ENCODE measurements at places on chromosomes 12 and 14.

DNA sequence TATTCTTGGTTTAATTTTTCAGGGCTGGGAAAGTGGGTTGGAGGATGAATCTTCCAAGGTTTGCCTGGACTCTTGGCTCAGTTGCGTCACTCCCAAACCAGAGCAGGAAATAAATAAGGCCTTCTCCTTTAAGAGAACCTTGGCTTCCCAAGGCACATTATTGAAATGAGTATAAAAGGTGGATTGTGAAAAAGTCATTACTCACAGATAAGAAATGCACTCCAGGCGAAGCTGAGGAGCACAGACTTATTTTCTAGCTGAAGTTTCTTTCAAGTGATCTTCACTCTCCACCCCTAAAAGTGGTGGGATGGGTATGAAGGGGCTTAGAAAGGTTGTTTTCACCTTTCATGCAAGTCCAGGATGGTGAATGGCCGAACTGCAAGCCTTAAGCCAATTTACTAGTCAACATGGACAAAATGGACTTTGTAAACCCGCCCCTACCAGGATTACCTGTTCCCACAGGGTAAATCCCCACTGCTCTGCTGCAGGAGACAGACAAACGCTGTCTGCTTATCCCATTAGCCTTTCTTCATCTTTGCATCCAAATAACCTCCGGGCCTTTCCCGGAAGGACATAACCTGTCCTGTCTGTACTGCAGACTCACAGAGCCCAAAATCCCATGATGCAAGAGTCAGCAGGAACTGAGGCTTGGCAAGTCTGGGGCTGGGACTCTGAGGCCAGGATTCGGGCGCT, 207.6 kb downstream of the BCL11B start:
- DNase-seq, result no peak

GRCh38 chr14:61192989-61193388, 88.1 kb downstream of the TMEM30B start:
- no peak for DNase-seq

- DNase-seq, result no peak
These were observed 589 bp downstream of the ATF1 start for GRCh38 chr12:50764286-50765094.

GRCh38 chr12:31714406-31715271, 14.2 kb downstream of the AMN1 start:
- no peak for DNase-seq

GRCh38 chr12:128820723-128821432, 2.9 kb downstream of the SLC15A4 start:
- DNase-seq, result no peak

DNA sequence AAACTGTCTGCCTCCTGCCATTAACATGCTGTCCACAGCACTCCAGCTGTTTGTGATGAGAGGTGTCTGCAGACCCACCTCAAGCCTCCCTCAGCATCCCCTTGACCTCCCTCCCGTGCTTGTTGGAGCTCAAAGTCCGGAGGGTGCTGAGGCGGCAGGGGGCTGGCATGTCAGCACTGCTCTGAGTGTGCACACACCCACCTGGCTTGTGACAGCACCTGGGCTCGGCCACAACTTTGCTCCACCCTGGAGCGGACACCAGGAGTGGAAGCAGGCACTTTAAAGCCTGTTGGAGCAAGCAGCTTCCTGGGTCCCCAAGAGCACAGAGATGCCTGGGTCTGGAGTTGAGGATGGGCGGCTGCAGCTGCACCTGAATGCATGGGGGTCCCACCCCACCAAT, 20.9 kb downstream of the SERPINA3 start:
- no peak for DNase-seq

DNA sequence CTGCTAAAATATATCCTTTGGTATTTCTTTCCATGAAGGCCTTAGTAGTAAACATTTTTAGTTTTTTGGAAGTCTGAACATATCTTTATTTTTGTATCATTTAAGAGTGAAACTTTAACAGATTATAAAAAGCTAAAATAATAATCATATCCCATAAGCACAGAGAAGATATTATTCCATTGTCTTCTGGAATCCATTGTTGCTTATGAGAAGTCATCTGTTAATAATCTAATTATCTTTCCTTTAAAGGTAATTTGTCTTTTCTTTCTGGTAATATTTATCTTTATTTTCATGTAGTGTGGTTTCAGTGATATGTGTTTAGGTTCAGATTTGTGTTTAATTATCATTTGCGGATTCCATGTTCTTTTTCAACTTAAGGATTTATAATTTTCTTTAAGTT, 261.7 kb downstream of the MSRB3 start:
- DNase-seq, result no peak

- no peak for DNase-seq
These were observed 624.1 kb upstream of the FOXG1 start for GRCh38 chr14:28142400-28143015.

DNA sequence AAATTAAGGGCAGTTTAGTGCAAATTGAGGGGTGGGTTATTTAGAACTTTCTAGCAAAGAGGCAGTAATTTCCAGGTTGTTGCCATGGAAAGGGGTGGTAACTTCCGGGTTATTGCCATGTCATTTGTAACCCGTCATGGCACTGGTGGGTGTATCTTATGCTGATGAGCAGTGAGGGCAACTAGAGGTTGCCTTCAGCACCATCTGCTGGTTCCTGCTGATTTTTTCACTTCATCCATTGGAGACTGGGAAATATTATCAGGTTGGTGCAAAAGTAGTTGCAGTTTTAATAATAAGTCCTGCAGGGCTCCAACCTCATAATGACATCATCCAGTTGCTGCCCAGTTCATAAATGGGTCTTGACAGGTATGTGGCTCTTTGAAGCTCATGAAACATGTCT, 24.4 kb upstream of the SERPINA4 start:
- no peak for DNase-seq

GRCh38 chr12:23659131-23659530, 290.3 kb downstream of the SOX5 start:
- DNase-seq, result no peak

DNA sequence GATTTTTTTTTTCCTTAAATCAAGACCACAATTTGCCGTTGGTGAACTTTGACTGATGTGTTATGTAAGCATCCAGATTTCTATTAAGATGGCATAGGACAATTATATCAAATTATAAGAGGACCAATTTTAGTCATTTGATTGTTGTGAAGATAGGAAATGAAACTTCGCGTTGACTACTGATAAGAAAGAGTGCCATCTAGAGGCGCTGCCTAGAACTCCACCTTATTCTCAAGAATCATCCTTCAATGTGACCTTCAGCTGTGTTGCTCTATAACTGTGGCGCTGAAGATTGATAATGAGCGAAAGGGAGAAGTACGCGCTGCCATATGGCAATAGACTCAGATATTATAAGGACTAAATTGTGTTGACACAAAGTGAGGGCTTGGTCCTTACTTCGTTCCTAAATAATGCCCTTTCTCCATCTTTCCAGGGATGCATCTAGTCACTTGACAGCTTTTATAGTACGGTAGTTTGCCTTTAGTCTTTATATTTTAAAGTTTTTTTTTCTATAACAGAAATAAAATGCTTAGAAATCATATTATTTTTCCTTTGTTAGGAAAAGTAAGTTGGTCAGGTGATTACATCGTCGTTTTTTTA, 350.8 kb upstream of the STXBP6 start:
- peak; percentile 34 for DNase-seq

- DNase-seq, result no peak
These were observed 350.6 kb downstream of the DPF3 start for GRCh38 chr14:72543341-72543740.

DNA sequence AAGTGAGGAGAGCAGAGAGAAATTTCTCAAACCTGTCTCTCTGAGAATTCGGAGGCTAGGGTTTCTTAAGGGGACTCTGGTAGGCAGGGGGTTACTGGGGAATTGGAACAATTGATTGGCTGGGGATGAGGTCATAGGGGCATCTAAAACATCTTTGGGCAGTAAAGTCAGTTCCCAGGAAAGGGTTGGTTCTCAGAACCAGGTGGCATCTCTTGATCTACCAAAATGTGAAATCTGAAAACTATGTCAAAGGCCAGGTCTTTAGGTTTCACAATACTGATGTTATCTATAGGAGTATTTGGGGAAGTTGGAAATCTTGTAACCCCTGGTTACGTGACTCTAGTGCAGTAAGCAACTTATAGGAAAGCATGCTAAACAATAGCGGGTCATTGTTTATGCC, 6.9 kb downstream of the C12orf75 start:
- no peak for DNase-seq

GRCh38 chr12:46472893-46473633, 100.5 kb upstream of the SLC38A2 start:
- no peak for DNase-seq

DNA sequence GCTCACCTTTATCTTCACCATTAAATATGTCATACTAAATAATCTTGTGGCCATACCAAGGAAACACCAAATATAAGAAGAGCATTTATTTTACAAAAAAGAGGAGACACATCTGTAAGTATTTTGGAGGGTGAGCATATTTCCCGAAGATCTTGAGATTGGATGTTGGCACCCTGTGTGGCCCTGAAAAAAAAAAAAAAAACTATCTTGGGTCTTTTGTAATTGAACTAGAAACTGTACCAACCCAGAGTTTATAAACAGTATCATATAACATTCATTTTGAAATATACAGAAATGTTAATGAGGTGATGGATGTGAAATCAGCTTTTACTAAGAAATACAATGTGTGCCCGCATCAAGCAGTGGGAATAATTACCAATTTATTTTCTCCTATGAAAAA, 104.0 kb upstream of the FRMD6 start:
- DNase-seq, result no peak

GRCh38 chr14:72898448-72898847, 4.5 kb upstream of the DPF3 start:
- DNase-seq, result no peak

GRCh38 chr14:50003213-50004021, 110.5 kb downstream of the ARF6 start:
- DNase-seq, result peak; percentile 64

DNA sequence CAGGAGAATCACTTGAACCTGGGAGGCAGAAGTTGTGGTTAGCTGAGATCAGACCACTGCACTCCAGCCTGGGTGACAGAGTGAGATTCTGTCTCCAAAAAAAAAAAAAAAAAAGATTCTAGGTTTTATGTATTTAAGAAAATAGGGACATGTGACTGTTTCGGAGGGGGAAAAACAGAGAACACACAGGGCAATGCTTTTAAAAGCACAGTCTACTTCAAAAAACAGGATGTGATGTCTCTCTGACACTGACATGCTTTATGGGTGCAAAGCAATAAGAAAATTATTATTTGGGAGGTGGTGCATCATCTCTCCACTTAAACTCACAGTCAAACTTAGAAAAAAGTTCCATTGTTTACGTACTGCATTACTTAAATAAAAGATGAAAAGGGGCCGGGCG, 28.7 kb downstream of the CLIP1 start:
- no peak for DNase-seq

GRCh38 chr12:27673101-27673718, 23.0 kb upstream of the REP15 start:
- DNase-seq, result no peak

- no peak for DNase-seq
These were observed 21.8 kb upstream of the RNU6-8 start for GRCh38 chr14:32224737-32225377.

GRCh38 chr12:115964626-115965025, 312.9 kb downstream of the MED13L start:
- no peak for DNase-seq

- DNase-seq, result no peak
These were observed 218.0 kb downstream of the PPM1H start for GRCh38 chr12:62716866-62717525.

DNA sequence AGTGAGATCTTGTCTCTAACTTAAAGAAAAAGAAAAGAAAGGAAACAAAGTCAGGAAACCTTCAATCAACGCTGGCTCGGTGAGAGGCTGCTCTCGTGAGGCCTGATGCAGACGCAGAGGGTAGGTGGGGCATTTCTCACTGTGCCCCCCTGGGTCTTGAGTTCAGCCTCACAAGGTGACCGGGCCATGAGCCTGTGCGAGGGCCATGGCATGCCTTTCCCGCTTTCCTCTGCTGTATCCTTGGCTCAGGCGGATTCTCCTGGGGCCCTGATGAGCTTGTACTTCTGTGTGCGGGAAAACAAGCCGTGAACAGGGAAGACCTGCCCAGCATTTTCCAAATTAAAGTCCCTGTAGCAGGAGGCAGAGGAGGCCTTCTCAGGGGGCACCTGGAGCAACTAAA, 20.2 kb downstream of the ADGRD1 start:
- DNase-seq, result peak; percentile 14

DNA sequence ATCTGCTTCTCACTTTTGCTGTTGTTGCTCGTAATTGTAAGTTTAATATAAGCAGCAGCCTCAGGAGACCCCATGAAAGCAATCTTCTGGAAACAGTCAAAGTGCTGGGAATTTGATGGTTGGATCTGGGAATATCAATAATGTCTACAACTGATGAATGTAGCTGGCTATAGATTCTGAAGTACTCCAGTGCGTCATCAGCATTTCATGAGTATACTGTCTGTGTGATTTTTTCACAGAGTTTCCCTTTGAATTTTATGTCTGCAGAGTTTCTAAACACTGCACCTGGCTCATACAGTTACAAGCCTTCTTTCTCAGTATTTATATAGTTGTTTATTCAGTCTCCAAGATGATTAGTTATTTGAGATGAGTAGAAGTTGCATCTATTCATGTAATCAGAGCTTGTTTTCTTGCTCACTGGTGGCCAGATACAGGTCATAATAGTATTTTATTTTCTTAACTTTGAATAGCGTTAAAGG, 222.3 kb downstream of the RAD51B start:
- no peak for DNase-seq

DNA sequence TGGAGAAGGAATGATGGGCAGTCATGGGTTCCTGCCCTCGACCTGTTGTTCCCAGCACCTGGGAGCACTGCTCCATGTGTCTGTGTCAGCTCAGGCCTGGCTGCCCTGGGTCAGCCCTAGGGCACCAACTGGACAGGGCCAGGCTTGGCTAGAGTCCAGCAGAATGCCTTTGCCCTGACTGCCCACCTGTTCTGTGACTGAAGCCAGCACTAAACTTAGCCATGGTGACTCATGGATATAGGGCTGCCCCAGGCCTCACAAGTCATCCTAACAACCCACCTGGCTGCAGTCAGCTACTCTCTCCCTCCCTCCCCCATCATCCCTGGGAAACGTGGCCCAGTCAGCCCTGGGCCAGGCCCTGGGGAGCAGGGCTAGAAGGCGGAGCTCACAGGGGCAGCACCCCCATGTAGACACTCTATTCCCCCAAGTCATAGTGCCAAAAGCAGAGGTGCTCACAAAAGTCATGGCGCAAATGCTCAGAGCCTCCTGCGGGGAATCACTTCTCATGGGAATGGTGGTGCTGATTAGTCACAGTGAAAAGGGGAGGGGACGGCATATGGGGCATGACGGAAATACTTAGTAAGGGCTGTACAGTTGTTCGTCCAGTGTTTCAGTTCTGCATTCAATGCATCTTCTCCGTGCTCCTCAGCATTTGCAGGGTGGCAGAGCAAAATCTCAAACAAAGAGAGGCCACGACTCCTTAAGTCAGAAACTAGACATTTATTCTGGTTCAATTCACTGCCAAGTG, 52.0 kb upstream of the NTF3 start:
- no peak for DNase-seq

DNA sequence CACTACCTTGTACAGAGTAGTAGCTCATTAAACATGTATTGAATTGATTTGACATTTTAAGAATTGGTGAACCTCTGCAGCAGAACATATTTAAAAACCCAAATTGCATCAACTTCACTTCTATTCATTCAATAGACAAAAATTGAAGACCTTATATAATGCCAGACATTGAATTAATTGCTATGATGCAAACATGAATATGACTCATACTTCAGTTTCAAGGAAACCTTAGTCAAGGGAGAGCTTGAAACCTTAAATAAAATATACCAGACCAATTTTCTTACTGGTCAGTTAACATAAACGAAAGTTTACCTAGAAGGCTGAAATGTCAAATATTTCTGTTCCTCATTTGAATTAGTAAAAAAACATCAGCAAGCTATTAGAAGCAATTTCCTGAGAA, 5.0 kb upstream of the MGAT4C start:
- no peak for DNase-seq

GRCh38 chr14:63710497-63710896, 17.4 kb downstream of the SGPP1 start:
- no peak for DNase-seq
